Left renal cortex interstitium (tissue), 4 donors: ENCODE measurements at places on chromosomes 1 and 21. TPM values are rescaled to one million over a fixed set of nuclear protein-coding genes. Genes with fewer than 3 reads are reported as not detected.

- DNase-seq: no peak
Observed at GRCh38 chr1:157505481-157506272, 46.6 kb downstream of the FCRL5 start.

DNA sequence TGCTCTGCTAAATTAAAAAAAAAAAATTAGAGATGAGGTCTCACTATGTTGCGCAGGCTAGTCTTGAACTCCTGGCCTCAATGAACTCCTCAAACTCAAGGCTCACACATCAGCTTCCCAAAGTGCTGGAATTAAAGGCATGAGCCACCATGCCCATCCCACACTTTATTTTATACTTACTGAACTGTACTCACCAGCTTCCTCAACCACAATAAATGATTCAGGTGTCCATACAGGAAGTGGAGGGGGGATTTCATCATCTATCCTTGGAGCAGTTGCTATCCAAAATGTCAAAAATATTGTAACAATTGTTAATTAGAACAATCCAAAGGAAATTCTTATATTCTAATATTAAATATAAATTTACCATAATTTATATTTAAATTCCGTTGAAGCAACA lies 22.4 kb upstream of the RSBN1 start:
- DNase-seq: no peak

DNA sequence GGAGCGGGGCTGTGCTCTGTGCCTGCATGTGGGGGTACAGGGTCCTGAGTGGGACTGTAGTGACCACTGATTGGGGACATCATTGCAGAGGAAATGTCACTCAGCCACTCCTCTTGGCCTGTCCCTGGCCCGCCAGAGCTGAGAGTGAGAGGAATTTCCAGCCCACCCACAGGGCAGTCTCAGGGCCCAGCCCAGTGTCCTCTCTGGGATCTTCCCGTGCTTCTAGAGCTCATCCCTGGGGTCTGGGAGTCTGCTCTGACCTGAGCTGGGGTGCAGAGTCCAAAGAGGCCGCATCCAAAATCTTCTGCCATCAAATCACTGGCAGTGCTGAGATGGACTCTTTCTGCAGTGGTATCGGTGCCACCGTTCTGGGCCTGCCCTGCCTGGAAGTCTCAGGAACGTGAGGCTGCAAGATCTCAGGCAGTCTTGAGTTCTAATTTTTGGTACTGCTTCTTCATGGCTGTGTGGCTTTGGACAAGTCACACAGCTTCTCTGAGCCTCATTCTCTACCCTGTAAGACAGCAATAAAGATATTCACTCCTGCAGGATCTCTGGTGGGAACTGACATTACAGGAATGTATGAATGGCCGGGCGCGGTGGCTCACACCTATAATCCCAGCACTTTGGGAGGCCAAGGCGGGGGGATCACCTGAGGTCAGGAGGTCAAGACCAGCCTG lies 100.8 kb upstream of the TARDBP start:
- DNase-seq: no peak

RIT1 gene
- 49.7 TPM for polyA plus RNA-seq

DNA sequence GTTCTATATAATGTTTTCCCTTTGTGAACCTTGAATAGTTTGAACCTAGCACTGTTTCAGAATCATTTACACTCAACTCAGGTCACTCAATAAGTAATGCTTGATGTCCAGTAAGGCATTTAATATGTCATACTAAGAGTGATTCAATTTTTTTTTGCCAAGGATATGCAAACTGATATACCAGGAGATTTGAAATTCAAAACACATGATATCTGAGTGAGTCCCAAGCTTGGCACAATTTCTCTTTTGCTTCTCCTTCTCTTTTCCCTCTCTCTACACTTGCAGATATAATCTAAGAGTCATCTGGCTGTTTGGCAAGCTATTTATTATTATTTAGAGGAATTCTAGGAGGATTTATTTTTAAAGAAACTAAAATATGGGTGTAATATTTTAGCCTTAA lies 61.6 kb upstream of the SPAG17 start:
- DNase-seq: no peak
